ENCODE measurements at places on chromosomes 16 and 17.
A peak's percentile ranks its signal among the peaks of the same experiment; 100 is the strongest.

DNA sequence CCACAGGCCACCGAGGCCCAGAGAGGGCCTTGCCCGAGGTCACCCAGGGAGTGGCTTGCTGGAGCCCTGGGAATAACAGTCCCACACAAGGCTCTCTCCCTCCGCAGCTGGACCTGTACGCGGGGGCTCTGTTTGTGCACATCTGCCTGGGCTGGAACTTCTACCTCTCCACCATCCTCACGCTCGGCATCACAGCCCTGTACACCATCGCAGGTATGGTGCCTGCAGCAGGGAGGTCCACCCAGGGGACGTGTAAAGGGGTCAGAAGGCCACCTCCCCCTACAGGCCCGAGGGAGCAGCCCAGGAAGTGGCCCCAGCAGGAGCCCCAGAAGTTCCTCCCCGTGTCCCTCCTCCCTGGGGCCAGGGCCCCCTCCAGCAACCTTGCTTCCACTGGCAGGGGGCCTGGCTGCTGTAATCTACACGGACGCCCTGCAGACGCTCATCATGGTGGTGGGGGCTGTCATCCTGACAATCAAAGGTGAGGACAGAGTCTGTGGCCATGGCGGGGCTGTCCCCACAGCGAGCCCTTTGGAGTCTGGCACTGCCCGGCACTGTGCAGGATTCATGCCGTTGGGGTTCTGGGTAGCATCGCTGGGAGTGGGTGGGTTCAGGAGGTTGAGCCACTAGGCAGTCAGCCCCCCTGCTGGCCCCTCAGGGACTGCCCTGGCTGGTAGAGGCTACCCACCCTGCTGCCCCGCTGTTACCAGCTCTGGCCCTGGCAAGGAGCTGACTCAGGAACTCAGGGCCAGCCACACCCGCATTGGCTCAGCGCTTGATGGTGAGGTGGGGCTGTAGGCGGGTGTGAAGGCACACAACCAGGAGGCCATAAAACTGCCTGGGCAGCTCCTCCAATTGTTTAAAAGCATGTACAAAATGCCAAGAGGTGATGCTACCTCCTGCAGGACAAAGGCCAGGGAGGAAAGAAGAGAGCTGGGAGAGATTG, 17.3 kb downstream of the SLC5A10 start:
- no peak for DNase-seq

DNA sequence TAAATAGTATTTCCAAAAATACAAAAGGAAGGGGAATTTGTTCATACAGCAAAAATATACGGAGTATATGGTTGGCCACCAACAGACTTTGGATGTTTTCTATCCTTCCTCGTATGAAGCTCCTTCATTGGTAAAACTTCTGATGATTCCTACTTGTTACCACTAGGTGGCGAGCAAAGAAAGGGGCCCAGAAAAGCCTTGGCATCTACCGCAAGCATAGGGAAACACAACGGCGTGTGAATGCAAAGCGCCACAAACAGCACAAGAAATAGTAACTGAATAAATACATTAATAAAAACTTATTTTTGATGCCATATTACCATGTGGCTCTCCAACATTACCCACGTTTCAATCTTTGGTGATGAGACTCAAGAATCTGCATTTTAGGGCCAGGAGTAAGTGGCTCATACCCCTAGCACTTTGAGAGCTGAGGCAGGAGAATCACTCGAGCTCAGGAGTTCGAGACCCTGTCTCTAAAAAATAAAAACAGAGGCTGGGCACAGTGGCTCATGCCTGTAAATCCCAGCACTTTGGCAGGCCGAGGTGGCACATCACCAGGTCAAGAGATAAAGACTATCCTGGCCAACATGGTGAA, 34.5 kb downstream of the YWHAE start:
- peak; percentile 79 for DNase-seq

GRCh38 chr17:72185564-72185963, 64.7 kb downstream of the SOX9 start:
- no peak for DNase-seq

GRCh38 chr17:31415004-31415454, 23.6 kb downstream of the RAB11FIP4 start:
- DNase-seq: no peak

GRCh38 chr17:56639517-56639916, 46.0 kb downstream of the NOG start:
- no peak for DNase-seq

DNA sequence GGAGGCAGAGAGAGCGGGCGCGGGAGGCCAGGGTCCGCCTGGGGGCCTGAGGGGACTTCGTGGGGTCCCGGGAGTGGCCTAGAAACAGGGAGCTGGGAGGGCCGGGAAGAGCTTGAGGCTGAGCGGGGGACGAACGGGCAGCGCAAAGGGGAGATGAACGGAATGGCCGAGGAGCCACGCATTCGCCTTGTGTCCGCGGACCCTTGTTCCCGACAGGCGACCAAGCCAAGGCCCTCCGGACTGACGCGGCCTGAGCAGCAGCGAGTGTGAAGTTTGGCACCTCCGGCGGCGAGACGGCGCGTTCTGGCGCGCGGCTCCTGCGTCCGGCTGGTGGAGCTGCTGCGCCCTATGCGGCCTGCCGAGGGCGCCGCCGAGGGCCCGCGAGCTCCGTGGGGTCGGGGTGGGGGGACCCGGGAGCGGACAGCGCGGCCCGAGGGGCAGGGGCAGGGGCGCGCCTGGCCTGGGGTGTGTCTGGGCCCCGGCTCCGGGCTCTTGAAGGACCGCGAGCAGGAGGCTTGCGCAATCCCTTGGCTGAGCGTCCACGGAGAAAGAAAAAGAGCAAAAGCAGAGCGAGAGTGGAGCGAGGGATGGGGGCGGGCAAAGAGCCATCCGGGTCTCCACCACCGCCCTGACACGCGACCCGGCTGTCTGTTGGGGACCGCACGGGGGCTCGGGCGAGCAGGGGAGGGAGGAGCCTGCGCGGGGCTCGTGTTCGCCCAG, 1.2 kb upstream of the CBX4 start:
- DNase-seq: no peak

- no peak for DNase-seq
Observed at GRCh38 chr17:77455111-77455890, 314.5 kb downstream of the SEC14L1 start.

DNA sequence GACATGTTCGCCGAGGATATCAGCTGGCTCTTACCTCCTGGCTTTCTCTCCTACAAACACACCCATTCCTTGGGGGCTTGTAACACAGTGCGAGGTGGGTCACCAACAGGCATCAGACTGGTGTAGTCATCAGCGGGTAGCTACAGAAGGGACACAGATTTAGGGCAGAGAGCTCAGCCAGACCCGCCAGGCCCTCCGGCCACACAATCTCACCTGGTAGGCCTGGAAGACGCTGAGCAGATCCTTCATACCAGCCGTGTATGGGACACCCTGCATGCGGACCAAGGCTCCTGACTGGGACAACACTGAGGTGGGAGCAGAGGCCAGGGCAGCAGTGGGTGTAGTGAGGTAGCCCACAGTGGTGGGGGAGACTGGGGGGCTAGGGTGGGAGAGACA, 5.8 kb downstream of the ESRP2 start:
- no peak for DNase-seq

- DNase-seq: peak; percentile 36
Observed at GRCh38 chr17:2023692-2024571, 1.2 kb downstream of the RTN4RL1 start.

DNA sequence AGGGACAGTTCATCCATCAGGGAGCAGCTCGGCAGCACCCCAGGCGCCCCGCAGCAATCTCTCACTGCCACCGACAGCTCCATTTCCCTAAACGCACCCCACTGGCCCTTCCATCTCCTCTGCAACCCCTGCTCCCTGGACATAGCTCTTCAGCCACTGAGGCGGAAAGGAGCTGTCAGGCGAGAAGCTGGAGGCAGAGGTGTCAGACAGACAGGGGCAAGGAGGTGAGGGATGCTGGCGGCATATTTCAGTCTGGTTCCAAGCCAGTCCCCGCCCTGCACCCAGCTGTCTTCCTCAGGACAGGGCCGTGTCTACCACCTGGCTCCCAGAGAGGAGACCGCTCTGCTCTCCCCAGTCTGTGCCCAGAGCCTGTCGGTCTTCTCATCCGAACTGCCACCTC, 9.7 kb downstream of the ACLY start:
- no peak for DNase-seq

DNA sequence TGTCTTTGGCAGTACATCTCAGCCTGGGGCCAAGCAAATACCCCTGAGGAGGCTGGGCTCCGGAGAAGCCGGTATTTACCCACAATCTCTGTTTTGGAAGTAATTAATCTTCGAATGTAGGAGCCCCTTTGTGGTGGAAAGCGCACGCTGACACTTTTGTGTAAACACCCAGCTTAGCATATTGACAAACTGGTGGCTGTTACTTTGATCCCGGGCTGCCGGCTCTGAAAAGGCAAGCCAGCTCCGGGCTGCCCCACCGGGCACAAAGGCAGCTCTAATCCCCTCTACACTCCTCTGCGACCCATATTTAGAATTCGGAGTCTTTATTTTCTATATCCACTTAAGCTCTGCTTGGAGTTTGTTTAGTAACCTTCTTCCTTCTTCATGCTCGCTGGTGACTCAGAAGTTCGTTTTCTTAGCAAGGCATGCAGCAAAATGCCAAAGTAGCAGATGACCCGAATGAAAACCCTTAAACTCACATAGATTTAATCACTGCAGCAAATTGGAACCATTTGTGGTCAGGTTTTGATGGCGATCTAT, 144.0 kb upstream of the IRX3 start:
- no peak for DNase-seq

GRCh38 chr16:89534252-89534756, 26.1 kb downstream of the SPG7 start:
- DNase-seq: no peak

- DNase-seq: no peak
Observed at GRCh38 chr17:29618272-29619065, 4.2 kb downstream of the CORO6 start.

- no peak for DNase-seq
Observed at GRCh38 chr16:63787014-63787413, 1334.8 kb downstream of the CDH11 start.

- DNase-seq: no peak
Observed at GRCh38 chr17:39818358-39819000, 45.6 kb downstream of the IKZF3 start.

- DNase-seq: no peak
Observed at GRCh38 chr16:11696266-11697012, 28.2 kb downstream of the SNN start.

GRCh38 chr16:16007743-16008111, 58.3 kb downstream of the ABCC1 start:
- DNase-seq: no peak

DNA sequence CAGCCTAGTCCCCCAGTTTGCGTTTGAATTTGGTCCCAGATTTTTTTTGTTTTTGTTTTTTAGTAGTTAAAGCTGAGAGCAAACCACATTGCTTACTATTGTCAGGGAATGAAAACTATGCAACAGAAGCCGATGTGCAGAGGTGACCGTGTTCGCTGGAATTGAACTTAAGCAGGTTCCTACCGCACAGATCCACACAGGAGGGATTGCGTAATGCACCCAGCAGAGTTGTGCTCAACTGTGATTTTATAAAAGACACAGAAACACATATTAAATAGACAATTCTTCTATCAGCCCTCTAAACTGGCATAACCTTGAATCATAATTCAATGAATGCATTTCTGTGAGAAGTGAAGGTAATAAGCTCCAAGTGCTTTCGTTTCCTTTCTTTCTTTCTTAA, 443.0 kb downstream of the WWOX start:
- no peak for DNase-seq

DNA sequence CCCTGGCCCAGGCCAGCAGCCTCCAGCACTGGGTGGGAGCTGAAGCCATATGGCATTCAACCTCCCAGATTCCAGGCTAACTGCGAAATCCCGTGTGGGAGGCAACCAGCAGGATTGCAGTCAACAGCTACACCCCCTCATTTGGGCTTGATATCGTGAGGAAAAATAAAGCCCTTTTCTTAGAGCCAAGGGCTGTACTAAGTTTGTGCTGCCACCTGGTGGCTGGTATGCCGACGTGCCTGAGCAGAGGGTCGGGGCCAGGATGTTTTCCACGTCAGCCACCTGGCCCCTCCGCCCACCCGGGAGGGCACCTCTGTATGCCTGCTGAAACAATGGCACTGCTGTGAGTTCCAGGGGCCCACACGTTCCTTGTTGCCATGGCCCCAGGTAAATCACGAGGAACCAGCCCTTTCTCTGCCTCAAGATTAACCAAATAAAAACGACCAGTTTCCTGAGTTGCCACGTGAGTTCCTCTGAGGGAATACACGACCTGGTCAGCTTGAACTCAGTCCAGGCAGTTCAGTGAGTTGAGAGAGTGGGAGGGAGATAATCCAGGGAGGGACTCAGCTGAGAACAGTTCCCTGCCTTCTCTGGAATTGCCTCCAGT, 9.0 kb downstream of the TMEM98 start:
- peak; percentile 70 for DNase-seq

GRCh38 chr16:53043986-53044601, 8.6 kb downstream of the CHD9NB start:
- no peak for DNase-seq

DNA sequence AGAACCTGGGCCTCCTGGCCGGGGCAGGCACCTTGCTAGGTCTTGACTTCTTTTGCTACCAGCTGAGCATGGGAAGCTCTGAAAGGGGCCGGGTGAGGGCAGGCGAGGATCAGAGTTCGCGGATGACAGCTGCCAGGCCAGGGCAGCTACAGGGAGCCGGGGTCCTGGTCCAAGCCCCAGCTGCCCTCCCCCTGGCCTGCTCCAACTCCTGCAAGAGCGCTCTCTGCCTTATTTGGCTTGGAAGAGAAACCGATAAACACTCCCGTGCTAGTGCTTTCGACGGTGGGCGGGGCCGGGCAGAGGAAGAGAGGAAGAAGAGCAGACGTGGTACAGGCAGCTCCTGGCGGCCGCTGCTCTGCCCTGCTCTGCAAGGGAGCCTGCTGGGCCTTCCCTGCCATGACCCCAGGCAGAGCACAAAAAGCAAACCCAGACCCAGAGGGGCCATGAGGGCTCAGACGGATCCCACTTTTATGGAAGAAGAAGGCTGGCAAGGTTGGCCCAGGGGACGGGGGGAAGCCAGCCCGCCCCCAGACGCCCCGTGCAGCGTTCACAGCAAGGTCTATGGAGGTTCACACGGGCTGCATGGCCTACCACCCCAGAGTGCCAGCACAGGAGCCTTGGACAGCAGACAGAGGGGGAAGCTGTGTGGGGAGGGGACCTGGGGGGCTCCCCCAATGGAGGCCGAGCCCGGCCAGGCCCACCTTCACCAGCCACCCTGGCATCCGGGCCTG, 25.6 kb downstream of the PIEZO1 start:
- DNase-seq: no peak

- DNase-seq: no peak
Observed at GRCh38 chr17:82978765-82979349, 100.6 kb upstream of the METRNL start.

DNA sequence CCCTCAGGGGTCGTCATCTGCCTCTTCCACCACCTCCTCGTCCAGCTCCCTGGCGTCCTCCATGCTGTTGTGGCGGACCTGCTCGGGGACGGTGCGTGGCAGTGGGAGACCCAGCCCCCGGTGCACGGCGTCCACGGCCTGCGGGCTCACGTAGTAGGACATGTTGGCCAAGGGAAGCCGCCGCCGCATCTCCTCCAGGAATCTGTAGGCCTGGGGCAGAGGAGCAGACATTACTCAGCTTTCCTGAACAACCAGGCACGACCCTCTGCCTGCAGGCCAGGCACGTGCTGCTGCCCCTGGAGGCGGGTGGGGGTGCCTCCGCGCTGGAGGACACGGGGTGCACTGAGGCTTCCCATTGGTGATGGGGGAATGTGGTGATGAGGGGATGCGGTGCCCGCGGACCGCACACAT, 17.8 kb downstream of the TELO2 start:
- DNase-seq: no peak
